ENCODE measurements at places on chromosomes 2 and 18. TPM values are rescaled to one million over a fixed set of nuclear protein-coding genes. Genes with fewer than 3 reads are reported as not detected.

DNA sequence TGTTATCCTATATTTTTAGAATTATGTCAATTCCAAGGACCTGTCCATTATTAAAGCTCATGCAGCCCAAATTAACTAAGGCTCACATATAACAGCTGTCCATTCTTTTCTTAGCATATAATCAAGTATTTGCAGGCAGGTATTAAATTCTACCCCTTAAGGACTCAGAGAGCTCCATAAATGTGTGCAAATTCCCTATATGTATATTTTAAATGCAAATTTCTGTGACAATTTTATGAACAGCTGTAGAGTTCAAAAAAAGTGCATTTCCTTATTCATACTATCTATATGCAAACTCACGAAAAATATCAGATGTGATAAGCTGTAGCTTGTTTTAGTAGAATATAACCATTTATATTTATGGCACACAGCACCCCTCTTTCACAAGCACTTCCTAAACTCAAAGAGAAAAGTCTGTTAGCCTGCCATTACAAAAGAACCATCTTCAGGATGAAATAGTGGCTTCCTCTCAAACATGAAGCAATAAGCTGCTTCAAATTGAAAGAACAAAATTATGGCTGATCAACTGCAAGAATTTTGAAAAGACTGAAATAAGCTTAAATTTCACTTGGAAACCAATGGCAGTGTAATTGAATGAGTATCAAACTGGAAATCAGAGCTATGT, 155.0 kb upstream of the REG3G start:
- no peak for DNase-seq
- H3K27ac ChIP-seq = no peak overlapping the region
- no peak overlapping the region for H3K4me3 ChIP-seq
- H3K36me3 ChIP-seq = no peaks in the 10 kb centered on the region
- H3K27me3 ChIP-seq = no peaks in the 10 kb centered on the region

- DNase-seq = no peak
- H3K4me1 ChIP-seq = no peaks in the 10 kb centered on the region
- H3K36me3 ChIP-seq = peaks cover 4% of the 10 kb centered on the region
- H3K4me3 ChIP-seq = no peak overlapping the region
These were observed 203.8 kb downstream of the TNS1 start for GRCh38 chr2:217798743-217799562.

GRCh38 chr2:176491172-176491904, 222.1 kb downstream of the MTX2 start:
- DNase-seq = no peak
- no peaks in the 10 kb centered on the region for H3K27me3 ChIP-seq
- H3K4me1 ChIP-seq = no peaks in the 10 kb centered on the region
- no peaks in the 10 kb centered on the region for H3K36me3 ChIP-seq

DNA sequence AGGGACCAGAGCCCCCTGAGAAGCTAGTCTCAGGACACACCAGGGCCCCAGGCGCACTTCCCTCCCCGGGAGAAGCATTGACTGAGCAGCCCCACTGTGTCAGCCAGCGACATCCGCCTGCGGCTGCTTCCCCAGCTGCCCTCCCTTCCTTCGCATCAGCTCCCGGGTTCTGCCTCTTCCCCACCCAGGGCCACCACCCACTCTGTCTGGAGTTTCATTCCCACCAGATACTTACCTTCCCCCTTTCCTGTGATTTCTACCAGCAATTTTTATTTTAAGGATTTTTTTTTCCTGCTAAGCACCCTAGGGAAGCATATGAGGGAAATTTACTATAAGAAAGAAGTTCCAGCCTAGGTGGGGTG, 99.2 kb downstream of the SMAD7 start:
- H3K4me1 ChIP-seq = no peaks in the 10 kb centered on the region
- H3K27me3 ChIP-seq = no peaks in the 10 kb centered on the region
- peak; percentile 88 for DNase-seq
- H3K27ac ChIP-seq = peak overlapping the region; percentile 71

DNA sequence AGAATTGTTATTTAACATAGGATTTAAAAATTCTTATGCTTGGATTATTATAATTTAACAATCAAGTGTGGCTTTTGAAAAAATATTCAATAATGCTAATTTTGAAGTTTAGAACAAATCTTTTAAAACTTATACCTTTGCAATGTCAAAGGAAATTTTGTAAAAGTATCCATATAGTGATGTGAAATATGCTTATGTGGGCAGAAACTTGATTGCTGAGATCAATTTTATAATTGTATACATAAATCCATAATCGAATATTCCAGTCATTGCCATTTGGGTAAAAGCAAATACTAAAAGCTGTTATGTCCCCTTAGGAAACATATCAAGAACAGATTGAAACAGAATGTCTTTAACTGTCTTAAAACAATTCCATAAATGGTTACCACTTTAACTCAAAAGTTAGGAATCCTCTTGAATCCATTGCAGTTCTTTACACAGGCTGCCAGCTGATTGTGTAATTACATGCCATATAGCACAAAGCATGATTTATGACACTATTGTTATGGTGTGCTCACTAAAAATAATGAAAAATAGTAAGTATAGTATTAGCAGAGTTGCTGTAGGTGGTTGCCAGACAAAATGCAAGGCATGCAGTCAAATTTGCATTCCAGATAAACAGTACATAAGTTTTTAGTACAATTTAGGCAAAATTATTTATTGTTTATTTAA, 24.2 kb downstream of the PLCL1 start:
- no peak overlapping the region for H3K27ac ChIP-seq
- no peaks in the 10 kb centered on the region for H3K27me3 ChIP-seq
- DNase-seq = no peak
- no peaks in the 10 kb centered on the region for H3K4me1 ChIP-seq
- no peak overlapping the region for H3K4me3 ChIP-seq
- no peaks in the 10 kb centered on the region for H3K36me3 ChIP-seq

DNA sequence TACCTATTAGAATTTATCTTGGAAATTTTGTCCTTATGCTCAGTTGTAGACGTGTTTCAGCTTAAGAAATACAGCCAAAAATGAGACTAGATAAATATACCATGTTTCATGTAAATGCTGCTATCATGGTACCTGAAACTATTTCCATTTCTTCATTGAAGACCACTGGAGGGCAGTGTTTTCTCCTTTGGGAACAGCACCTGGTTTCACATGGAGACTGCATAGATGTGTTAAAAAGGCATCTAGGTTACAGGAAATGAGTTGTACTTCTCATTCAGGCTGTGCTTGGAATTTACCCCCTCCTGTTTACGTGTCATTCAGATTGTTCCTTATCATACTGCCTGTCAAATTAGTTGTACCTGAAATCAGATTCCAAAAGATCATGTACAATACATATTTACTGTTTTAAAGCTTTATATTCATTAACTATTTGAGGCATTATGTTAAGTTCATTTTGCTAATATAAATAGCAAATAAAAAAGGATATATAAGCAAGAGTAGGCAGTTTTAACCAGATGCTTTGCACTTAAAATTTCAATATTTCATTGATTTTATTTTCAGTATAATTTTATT, 57.3 kb upstream of the PSMD14 start:
- no peaks in the 10 kb centered on the region for H3K27me3 ChIP-seq
- no peaks in the 10 kb centered on the region for H3K4me1 ChIP-seq
- no peak overlapping the region for H3K4me3 ChIP-seq

DNA sequence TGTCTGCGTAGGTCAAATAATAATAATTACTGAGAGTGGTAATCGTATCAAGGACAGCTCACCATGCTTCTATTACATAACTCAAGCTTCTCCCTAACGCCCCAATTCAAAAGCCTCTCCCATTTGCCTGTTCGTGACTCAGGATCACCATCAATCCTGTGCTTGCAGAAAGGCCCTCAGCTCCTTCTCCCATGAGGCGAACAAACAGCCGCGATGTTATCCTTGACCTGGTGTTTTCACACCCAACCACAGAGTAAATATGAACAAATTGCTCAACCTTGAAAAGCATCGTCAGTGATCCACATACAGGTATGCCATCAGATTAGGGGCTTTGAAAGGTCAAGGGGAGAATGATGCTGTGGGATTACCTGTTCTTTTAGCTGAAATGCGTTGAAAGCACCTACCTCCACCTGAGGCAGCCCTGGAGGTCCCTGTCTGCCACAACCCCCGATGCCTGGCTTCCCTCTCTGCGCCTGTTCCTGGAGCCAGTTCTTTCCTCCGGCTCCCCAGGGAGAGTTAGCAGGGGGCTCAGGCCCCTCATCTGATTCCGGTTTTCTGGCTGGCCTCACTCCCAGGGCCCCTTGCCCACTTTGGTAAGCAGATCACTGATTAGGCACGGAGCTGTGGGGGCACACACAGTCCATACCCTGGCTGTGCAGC, 39.1 kb upstream of the ODC1 start:
- H3K4me1 ChIP-seq = no peaks in the 10 kb centered on the region
- H3K36me3 ChIP-seq = no peaks in the 10 kb centered on the region
- H3K4me3 ChIP-seq = no peak overlapping the region
- no peaks in the 10 kb centered on the region for H3K27me3 ChIP-seq

- no peak overlapping the region for H3K27ac ChIP-seq
- no peaks in the 10 kb centered on the region for H3K36me3 ChIP-seq
- no peak for DNase-seq
- no peaks in the 10 kb centered on the region for H3K27me3 ChIP-seq
These were observed 251.5 kb upstream of the NXPH2 start for GRCh38 chr2:139031722-139032121.

Gene ANKRD44
- 53.3 TPM for total RNA-seq

Gene SPR
- total RNA-seq = 22.4 TPM

Gene LANCL1
- 33.3 TPM for total RNA-seq

Gene PRADC1
- 15.9 TPM for total RNA-seq

Data from aorta (tissue), 5 donors.